ENCODE measurements at places on chromosomes 2 and 18.
A peak's percentile ranks its signal among the peaks of the same experiment; 100 is the strongest.

GRCh38 chr2:57733956-57734355, 312.6 kb upstream of the VRK2 start:
- no peak for DNase-seq

- DNase-seq, result no peak
These were observed 14.1 kb downstream of the MC4R start for GRCh38 chr18:60358516-60358915.

DNA sequence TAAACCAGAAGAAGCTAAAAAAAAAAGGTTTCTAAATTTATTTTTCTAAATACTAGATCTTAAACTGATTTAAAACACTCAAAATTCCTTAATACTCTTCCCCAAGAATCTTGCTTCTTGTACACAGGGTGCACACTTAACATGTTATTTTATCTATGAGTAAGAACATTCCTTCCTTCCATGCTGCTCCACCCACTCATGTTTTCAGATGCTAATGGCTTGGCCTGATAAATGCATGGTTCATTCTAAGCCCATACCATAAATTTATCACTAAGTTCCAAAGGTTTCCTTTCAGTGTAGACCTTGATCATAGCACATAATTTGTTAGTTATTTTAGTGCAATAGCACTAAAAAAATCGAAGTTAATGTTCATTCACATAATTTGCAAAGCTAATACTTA, 8.1 kb downstream of the FBXO48 start:
- no peak for DNase-seq

GRCh38 chr18:68121308-68121707, 593.6 kb downstream of the TMX3 start:
- peak; percentile 8 for DNase-seq

DNA sequence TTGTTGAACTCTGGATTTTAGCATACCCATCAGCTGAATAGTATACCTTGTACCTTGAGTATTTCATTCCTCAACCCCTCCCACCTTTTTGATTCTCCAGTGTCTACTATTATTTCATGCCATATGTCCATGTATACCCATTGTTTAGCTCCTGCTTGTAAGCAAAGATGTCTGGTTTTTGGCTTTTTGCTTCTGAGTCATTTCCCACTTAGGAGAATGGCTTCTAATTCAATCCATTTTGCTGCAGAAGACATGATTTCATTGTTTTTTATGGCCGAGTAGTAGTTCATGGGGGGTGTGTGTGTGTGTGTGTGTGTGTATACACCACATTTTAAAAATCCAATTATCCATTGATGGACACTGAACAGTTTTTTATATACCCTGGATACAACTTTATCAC, 24.3 kb upstream of the MOCOS start:
- no peak for DNase-seq

DNA sequence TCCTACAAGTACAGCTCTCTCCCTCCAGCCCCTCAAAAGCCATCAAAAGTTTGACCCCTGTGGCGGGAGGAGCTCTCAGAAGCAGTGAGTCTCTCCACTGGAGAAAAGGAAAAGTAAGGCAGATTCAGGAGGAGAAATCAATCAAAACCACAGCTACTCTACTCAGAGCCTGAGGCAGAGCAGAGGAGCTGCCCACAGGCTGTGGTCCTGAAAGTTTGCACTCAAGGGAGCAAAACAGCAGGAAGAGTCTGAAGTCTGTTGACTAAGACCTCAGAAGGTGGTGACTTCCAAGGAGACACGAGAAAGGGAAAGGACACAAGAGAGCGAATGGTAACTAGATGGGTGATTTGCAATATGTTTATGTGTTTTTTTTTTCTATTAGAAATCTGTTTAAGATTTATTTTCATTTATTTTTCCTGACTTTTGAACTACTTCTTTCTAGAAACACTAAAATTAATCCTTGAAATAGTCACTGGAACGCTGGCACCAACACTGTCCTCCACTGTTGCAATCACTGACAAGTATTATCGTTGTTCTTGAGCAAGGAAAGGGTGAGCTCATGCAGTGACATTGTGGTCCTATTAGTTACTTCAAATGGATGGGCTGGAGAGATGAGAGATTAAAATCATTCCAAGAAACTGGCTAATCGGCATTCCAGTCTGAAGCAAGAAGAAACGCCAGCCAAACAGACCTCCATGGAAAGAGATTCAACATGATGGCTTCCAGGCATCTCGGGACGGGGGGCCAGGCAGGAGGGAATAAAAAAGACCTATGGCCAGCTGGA, 35.8 kb downstream of the PID1 start:
- peak; percentile 60 for DNase-seq

DNA sequence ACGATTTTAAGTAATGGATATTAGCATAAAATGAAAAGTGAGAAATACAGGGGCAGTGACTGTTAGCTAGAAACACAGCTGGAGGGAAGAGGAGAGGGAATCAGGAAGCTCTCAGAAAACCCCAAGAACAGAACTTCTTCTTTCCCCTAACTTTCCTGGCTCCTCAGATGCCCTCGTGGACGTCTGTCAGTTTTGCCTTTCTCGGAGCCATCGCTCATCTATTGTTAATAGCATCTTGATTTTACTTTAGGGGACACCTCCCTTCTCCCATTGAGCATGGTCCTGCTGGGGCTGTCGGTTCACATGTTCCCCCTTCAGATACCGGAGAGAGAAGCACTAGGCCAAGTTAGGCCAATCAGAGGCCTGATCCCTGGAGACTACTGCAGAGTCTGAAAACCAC, 2.3 kb upstream of the PLEK start:
- DNase-seq, result no peak

DNA sequence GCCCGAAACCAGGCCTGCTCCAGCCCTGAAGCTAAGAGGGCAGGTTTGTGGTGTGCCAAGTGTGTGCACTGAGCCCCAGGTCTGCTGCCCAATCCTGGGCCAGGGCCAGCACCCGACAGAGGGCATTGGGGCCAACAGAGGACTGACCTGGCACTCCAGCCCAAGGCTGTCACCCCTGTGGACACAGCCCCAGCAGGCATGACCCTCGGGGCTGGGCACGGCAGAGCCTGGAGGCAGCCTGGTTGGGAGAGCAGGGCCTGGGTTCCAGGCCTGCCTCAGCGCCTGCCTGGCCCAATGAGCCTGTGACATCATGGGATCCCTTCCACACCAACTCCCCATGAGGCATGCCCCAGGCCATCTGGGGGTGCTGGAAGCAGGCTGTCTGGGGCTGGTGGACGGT, 10.8 kb upstream of the SNED1 start:
- DNase-seq, result no peak

GRCh38 chr2:195586062-195586714, 70.8 kb upstream of the SLC39A10 start:
- DNase-seq, result no peak

Data from mesendoderm (in vitro differentiated cells).